ENCODE measurements at places on chromosomes 3 and 15.

DNA sequence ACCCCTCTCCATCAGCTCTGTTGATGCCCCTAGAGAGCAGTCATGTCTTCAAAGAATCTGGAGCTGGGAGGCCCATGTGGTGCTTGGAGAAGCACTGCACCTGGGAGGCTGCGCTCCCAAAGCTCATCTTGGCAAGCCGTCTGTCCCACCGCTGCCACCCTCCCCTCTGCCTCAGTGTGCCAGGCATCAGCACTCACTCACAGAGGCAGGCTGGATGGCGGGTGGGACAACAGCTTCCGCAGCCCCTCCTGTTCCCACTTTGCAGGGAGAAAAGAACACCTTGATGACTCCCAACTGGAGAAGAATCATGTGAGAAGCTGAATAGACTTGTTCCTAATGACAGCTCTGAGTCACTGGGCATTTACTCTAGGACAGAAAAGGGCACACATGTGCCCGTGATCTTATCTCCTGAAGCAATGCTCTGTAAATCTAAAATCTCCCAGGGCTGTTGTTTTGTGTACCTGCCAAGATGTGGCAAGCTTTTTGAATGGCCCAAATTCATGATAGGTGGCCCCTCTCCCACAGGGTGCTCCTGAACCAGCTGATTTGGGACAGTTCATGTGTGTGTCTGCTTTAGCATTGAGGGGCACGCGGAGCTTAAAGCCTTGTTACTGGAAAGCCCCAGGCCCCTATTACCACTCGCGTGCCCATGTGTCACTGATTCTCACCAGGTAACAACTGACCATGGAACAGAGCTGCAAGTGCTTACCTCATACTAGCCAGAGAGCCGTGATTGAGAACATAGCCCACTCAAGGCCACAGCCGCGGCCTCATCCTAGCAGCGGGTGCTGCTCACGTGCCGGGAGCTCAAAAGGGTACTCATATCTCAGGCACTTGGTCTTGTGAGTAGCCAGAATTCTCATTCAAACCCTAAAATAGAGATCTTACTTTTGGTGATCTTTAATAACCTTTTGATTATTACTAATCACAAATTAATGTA lies 104.4 kb downstream of the DNAJB8 start:
- DNase-seq = no peak

DNA sequence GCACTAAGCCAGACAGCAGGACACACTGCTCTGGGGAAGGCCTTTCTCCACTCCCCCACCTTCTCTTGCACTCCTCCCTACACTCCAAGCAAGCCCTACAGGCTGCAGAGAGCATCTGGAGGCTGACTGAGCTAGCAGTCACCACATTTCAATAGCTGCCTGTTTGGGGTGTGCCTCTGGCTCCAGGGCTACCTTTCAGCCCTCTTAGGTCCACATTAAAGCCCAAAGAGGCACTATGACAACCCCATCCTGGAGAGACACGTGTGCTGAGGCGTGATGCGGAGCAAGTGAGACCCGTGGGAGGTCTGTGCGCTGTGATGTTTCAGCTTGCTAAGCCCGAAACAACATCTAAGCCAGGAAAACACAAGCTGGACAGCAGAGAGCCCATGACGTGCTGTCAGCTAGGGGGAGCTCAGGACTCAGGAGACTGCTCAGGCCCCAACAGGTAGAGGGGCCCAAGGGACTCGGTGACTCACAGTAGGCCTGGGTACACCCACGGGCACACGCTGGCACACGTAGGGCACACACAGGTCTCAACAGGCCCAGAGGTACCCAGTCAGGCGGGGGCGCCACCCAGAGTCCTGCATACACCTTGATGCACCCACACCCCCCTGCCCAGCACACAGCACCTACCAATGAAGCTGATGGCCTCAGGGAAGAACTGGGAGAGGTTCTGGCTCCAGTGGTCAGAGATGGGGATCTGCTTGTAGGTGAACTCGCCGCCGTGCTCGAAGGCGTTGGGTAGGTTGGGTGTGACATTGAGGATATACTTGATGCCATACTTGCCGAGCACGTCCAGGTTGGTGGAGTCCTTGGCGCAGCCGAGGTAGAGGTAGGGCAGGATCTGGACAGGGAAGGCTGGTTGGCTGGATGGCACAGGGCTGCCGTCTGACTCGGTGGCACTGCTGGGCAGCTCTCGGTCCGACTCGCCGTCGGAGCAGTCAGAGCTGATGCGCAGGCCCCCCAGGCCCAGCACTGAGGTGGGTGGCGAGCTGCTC lies 2.8 kb downstream of the DUSP7 start:
- DNase-seq = peak; percentile 10

DNA sequence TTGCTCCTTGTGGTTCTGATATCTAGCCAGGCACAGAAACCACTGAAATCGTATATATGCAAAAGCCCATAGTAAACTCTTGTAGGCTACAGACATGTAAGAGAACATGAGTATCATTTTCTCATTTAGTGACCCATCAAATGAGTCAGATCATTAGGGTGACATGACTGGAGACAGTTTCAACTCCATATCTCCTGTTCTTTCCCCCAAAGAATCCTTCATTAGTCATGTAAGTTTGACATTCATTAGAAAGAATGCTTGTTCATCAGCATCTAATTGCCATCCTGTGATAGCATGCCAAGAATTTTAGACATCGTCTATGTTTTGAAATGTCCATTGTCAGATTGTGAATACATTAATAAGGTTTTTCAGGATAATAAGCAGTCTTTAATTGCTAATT lies 264.9 kb upstream of the TPM1 start:
- no peak for DNase-seq

- peak; percentile 92 for DNase-seq
Measured at GRCh38 chr3:23945913-23946687, 1.0 kb downstream of the NR1D2 start.

DNA sequence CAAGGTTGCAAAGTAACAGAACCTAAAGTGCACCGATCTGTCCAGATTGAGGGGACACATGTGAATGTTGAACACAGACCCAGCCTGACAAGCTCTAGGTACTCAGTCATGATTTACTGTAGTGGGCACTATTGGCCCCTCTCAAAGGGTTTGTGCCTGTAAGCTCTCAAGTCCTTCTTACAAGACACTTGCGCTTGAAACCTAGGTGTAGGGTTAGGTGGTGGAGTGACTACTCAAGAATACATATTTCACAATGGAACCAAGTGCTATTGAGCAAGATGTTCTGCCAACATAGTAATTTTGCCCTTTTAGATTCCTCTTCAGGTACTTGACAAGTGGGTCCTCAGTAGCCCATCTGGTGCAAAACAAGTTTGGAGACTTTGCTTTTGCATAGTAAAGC lies 169.9 kb downstream of the AKAP13 start:
- DNase-seq = no peak

GRCh38 chr3:174387736-174388135 lies 471.4 kb upstream of the NAALADL2 start:
- no peak for DNase-seq

DNA sequence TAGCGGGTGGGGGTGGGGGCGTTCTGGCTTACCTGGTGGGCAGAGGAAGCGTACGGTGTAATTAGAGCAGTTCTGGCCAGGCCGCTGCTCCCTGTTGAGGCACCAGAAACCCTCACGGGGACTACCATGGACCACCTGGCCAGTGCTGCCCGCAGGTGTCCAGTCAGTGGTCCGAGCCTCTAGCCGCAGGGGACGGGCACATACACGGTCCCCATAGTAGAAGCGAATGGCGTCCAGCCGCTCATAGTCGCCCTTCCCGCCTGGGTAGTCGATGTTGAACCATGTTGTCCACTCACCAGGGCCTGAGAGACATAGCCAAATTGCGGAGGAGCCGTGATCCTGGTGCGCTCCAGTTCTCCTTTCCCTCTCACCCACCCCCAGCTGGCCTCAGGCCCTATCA lies 4.5 kb downstream of the CILP start:
- no peak for DNase-seq
